ENCODE measurements at places on chromosomes 13 and 19.
A peak's percentile ranks its signal among the peaks of the same experiment; 100 is the strongest.

DNA sequence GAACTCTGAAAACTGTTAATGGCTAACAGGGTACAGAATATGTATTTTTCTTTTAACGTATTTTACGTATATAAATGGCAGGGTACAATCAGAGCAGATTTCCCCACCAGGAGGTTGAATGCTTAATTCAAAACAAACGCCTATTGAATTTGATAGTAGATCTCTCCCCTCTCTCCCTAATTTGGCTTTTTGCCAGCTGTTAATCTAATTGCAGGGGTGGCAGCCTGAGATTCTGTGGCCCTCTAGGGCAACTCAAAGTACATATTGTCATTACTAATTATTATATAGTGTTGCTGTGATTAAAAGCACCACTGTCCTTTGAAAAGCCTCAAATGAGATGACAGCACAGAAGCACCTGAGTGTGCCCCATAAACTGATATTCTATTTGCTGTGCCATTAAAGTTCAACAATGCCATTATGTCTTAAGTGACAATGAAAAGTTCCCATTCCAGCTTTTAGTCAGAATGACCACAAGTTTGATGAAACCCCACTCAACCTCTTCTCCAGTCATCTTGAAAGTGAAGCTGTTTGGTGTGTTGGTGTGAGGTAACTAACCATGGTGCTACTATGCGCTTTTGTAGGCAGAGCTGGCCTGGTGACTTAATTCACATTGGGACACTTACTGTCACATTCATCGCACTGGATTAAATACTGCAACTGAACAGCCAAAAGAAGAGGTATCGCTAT is 351.4 kb downstream of the KCNRG start:
- DNase-seq = no peak

GRCh38 chr13:30968846-30969245 is 36.4 kb downstream of the TEX26 start:
- no peak for DNase-seq

DNA sequence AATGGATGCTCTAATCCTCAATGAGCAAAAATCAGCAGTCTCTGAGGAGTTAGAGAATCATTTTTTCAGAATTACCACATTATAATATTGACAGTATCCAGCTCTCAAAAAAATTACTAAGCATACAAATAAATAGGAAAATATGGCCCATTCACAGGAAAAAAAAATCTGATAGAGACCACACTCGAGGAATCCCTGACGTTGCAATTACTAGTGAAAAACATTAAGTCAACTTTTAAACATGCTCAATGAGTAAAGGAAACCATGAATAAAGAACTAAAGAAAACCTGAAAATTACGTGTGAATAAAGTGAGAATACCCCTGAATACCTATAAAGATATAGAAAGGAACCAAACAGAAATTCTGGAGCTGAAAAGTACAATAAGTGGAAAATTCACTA is 38.7 kb upstream of the ZNF780A start:
- DNase-seq = no peak

GRCh38 chr13:74464670-74465069 is 330.5 kb upstream of the KLF12 start:
- no peak for DNase-seq

DNA sequence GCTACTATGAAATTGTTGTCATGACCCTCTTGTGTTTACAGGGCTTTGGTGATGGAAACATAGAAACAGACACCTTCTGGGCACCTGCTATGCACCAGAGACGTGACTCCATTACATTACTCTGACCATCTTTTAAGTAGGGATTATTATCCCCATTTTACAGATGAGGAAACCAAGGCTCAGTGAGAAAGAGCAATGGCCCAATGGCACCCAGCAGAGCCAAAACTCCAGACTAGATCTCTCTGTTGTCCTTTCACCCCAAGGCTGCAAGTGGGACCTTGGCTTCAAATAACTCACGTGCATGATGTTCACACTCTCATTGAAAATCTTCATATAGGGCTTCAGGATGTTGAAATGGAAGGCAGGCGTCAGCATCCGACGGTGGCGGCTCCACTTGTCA is 5.9 kb downstream of the CYP4F2 start:
- DNase-seq = no peak

DNA sequence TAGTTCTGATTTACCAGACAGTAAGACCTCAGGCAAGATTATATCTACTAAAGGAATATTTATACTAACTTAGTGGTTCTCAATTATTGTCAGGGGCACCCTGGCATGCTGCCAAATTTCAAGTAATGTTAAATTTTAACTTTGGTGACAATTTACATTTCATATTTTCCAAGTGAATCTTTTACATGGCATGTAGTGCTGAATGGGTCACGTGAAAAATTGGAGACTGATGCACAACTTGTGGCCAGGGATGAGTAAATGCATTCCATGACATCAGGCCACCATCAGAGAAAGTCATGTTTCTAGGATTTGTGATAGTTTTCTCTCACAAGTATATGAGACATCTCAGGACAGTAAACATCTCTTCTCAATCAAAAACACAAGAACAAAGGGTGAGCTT is 202.6 kb upstream of the SOX21 start:
- no peak for DNase-seq

DNA sequence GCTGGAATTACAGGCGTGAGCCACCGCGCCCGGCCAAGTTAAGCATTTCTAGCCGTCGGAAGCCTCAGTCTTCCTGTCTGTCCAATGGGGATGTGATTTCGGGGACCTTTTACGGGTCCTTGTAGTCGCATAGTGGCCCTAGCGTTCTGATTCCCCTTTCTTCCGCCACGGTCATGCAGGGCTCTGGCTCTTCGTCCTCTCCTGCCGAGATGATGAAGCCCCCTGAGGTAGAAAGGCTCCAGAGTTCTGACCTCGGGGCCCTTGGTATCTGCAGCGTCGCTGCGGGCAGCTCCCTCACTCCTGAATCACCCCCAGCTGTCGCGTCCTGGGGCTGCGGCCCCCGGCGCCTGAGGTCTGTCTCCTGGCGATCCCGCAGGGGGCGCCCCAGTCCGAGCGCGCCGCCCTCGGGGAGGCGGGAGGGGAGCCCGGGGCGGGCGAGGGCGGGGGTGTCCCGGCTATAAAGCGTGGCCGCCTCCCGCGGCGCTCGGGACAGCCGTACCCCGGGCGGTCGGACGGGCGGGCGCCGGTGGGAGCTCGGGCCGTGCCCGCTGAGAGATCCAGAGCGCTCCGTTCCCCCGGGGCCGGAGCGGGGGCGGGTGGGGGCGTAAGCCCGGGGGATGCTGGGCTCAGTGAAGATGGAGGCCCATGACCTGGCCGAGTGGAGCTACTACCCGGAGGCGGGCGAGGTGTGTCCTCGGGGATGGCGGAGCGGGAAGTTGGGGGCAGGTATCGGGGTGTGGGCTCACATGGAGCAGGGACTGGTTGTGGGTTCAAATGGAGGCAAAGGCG is at the start of gene FOXA3:
Gene FOXA3, plus strand, starts transcription at position 487 of the 789 bp plus-strand sequence. Its CDS starts 131 bp downstream, at position 618.
- peak; percentile 63 for DNase-seq

DNA sequence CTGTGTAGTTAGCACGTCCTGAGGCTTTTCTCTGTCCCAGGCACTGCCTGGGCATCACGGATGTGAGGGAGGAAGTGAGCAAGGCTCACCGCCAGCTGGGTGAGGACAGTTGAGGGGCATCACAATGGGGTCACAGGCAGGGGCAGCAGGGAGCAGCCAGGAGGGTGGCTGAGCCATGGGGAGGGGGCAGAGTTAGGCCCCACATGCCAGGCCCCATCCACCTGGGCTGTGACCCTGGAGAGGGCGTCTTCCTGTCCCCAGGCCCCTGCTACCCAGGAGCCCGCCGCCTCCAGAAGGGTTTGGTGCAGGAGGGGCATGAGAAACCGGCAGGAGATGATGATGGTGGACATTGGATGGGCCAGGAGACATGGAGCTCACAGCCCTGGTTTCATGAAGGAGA is 56.8 kb upstream of the F7 start:
- DNase-seq = no peak

DNA sequence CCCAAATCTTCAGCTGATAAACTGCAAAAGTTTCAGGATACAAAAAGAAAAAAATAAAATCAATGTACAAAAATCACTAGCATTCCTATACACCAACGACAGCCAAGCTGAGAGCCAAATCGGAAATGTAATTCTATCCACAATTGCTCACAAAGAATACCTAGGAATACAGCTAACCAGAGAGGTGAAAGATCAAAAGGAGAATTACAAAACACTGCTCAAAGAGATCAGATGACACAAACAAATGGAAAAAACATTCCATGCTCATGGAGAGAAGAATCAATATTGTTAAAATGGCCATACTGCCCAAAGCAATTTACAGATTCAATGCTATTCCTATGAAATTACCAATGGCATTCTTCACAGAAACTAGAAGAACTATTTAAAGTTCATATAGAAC is 29.5 kb downstream of the NLRP11 start:
- no peak for DNase-seq

- peak; percentile 76 for DNase-seq
These were observed 57.1 kb downstream of the ZNF568 start for GRCh38 chr19:36973021-36973843.

- no peak for DNase-seq
These were observed 21.2 kb downstream of the TMPRSS9 start for GRCh38 chr19:2381148-2381820.

DNA sequence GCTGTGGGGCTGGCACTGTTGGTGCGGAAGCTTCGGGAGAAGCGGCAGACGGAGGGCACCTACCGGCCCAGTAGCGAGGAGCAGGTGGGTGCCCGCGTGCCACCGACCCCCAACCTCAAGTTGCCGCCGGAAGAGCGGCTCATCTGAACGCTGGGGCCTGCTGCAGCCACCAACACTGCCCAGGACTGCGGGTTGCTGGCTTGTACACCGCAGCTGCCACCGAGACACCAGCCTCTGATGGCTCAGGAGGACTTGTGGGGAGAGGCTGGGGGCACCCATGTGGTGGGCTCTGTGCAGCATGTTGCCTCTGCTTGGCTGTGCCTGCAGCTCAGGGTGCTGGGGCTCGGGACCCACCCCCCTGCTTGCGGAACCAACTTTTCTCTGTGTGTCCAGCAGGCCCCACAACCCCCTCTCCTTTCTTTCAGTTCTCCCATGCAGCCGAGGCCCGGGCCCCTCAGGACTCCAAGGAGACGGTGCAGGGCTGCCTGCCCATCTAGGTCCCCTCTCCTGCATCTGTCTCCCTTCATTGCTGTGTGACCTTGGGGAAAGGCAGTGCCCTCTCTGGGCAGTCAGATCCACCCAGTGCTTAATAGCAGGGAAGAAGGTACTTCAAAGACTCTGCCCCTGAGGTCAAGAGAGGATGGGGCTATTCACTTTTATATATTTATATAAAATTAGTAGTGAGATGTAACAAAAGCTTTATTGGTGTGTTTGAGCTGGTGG is 2.6 kb downstream of the CRB3 start:
- DNase-seq = no peak

DNA sequence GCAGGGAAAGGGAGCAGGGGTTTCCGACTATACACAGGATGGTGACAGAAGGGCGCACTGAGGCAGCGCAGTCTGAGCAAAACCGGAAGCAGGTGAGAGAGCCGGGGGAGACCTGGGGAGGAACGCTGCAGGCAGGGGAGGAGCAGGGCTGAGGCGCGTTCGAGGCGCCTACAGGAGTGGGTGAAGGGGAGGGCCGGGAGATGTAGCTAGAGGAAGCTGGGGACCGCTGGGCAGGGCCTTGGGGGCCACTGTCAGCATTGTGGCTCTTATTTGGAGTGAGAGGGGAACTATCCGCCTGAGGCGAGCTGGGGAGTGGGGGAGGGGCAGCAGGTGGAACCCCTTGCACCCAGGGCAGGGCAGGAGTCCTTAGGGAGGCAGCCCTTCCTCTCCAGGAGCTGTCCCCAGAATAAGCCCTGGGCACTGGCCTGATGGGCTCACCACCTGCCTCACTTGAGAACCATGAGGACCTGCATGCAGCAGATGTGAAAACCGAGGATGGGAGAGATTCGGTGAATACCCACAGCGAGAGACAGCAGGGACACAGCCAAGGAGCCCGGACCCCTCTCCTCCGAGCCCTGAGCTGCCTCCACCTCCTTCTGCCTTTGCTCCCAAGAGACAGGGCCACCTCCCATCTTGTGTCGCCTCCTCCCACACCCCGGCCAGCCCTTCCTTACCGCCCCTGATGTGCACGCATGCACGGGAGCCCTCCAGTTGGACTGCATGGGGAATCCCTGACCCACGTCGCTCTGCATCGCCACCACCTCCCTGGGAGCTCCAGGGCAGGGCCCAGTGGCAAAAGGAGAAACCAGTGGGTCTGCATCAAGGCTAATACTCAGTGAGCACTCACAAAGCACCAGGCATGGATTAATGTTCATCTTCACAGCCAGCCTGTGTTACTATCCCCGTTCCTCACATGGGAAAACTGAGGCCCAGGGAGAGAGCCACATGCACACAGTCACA is 10.3 kb downstream of the AKT2 start:
- DNase-seq = peak; percentile 30

DNA sequence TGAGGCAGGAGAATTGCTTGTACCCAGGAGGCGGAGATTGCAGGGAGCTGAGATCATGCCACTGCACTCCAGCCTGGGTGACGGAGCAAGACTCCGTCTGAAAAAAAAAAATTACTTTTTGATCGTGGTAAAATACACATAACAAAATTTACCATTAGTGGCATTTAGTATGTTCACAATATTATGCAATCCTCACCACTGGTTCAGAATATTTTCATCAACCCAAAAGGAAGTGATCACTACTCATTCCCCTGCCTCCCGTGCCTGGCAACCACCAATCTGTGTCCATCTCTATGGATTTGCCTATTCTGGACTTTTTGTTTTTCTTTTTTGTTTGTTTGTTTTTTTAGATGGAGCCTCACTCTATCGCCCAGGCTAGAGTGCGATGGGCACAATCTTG is 1.2 kb upstream of the PALM3 start:
- no peak for DNase-seq

DNA sequence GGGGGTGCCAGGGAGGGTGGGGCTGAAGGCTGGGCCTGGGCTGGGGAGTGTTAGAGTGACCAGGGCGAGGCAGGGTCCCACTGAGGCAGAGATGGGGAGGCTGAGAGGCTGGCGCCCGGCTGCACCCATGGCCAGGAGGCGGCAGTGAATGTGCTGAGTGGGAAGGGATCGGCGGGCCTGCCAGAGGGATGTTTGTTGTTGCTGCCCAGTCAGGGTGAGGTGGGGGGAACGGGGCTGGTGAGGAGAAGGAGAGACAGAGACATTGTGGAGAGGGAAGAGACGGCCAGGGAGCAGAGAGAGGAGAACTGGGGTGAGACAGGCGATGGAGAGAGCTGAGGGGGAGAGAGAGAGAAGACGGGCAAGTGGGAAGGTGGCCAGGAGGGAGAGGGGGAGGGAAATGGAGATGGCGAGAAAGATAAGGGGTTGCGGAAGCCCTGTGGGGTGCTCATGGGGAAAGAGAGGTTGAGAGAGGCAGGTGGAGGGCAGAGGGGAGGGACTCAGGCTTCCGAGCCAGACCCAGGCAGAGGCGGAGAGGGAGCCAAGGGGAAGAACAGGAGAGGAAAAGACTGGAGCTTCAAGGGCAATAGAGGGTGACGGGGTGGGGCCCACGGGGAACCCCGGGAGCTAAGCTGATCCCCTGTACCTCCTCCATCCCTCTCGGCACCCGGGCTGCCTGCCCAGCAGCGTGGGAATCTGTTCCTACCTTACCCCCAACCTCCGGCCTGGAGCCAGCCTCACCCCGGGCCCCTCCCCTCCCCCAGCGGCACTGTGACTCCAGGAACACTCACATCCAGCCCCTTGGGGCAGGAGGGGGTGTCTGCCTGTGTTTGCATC is 690 bp upstream of the B3GNT8 start:
- no peak for DNase-seq
